ENCODE measurements at places on chromosomes 1 and 21.

DNA sequence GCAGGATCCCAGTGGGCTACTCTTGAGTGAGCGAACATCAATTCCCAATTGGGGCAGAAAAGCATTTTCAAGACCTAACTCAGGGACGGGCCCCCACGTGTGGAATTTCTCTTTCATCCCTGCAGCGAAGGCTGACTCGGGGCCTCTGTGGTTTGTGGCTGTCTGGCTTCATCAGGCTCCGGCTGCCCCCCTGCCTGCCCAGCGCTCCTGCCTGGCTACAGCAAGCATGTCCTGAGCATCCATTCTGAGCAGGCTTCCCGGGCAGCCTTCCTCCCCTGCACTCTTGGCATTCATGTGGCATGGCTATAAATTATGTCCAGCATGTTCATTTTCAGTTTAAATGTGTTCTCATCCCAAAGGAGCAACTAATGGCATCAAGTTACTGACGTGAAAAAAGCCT, 588.1 kb downstream of the KIF26B start:
- DNase-seq, result no peak

GRCh38 chr1:147781056-147781471, 20.7 kb upstream of the GJA5 start:
- DNase-seq, result peak; percentile 21

GRCh38 chr1:211701733-211702132, 26.3 kb upstream of the NEK2 start:
- DNase-seq, result no peak

GRCh38 chr1:205672395-205672889, 7.9 kb downstream of the SLC45A3 start:
- DNase-seq, result no peak

GRCh38 chr21:44834951-44835646, 17.2 kb upstream of the SUMO3 start:
- no peak for DNase-seq

GRCh38 chr1:153545067-153546055, at the start of gene S100A4:
TSS of gene S100A4 (minus strand) at chr1:153545806. CDS start at chr1:153544794, 1,012 bp downstream.
- peak; percentile 95 for DNase-seq

GRCh38 chr1:244854166-244854565, 10.2 kb downstream of the HNRNPU start:
- DNase-seq, result no peak

- DNase-seq, result no peak
Observed at GRCh38 chr1:63662841-63663240, 69.6 kb downstream of the PGM1 start.

DNA sequence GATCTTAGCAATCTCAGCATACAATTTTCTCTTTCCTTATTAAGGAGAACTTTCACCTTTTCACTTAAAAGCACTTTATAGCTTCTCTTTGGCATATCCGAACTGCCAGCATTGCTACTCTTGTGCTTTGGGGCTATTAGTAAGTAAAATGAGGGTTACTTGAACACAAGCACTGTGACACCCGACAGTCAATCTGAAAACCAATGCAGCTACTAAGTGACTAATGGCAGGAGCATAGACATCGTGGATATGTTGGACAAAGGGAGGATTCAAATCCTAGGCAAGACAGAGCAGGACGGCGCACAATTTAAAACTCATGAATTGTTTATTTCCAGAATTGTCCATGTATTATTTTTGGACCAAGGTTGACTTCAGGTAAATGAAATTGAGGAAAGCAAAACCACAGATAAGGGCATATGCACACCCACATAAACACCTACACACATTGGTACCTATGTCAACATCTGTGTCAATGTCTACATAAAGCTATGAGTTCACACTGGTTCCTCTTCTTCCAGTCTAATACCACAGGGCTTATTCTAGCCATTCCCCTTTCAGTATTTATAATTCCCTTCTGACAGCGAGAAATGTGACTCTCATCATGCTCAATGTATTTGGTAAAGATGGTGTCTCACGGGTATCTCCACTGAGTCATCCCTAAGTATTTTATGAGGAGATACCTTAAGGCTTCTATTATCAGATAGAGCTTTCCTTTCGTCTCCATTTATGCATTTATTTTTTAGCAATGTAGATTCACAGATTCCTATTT, 75.3 kb upstream of the RALGPS2 start:
- DNase-seq, result no peak

DNA sequence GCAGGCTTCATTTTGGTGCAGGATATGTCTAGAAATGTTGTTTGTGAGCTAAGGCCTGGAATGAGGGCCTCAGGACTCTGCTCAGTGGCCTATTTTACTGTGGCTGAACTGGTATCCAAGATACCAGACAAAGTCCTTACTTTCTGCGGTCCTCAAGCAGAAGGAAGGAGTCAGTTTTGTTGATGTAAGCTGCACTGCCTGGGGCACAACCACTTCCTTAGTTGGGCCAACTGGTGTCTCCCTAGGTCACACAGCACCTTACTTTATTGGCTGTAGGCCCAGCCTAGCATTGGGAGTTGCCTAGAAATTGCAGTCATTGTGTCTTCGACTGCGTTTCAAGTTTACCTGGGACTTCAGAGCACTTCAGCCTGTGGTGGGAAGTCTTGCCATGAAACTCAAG, 1322.7 kb downstream of the AMY1C start:
- no peak for DNase-seq

DNA sequence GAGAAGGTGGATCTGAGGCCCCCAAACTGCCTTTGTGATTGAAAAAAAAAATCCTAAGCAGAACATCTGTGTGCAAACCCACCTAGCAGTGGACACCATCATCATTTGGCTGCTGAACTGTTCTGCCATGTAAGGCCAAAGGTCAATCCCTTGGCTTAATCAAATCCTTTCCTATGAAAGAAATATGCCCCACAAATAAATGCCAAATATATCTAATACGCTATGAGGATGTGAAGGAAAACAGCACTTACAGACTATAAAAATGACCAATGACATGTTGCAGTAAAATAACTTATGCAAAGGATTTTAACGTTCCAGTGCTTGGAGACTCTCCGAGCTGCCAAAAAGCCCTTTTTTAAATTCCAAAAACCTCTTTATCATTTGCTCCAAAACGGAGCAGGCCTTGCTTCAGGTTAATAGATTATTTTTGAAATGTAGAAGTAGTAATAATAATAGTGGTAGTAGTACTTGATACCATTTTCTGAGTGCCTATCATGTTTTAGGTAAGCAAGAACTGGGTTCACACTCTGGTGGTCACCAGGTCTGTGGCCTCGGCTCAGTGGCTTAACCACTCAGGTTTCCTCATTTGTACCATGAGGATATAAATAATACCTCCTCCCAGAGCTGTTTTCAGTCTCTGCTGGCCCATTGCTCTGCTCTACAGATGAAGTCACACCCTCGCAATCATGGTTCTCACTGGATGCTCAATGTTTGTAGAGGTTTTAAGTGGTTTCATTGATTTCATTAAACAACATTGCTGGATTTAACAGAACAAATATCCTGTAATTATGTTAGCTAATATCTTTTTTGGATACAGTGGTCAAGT, 47.9 kb upstream of the EDEM3 start:
- no peak for DNase-seq

DNA sequence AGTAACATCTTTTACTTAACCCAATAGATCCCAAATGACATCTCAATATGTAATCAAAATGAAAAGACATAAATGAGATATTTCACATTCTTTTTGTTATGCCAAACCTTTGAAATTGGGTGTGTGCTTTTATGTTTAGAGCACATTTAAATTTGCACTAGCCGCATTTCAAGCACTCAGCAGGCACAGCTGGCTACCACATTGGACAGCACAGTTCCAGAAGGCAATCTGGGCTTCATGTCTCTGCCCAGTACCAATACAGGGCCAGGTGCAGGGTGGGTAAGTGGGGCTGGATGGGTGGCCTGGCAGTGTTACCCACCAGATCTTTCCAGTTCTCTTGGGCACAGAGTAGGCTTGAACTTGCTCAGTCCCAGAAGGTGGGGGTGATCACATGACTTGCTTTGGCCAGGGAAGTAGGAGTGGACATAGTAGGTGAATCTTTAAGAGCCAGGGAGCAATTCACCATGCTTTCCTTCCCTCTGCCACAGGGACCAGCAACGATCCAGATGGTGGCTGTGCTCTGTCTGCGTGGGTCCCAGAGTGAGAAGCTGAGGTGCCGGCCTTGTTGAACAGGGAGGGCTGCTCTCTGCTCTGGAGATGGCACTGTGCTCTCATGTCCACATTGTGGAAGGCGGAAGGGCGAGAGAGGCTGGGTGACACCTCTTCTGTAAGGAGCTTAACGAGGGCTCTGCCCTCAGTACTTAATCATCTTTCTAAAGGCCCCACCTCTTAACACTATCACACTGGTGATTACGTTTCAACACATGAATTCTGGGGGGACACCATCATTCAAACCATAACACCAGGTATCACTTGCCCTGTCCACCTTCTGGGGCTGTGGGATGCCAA, 261.4 kb downstream of the GRIK3 start:
- no peak for DNase-seq

DNA sequence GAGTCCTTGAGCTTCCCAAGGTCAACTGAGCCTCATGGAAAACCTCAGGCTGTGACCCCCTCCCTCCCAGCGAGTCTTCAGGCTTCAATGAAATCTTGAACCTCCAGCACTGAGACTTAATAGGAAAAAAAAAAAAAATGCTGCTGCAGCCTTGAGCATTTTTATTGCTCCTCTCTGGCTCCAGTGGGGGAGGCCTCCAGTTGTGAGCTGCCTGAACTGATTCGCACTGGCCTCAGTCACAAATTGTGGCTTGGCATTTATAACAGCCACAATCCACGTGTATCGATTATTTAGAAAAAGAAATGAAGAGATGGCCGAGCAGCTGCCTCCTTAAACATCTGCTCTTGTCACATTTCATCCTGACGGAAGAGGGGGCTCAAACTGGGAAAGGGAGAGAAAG, 173.0 kb downstream of the PRDM2 start:
- DNase-seq, result no peak
